ENCODE measurements at places on chromosomes 4 and X.

GRCh38 chrX:45696736-45697135, 496.1 kb upstream of the DIPK2B start:
- no peak for DNase-seq

- DNase-seq = no peak
These were observed 30.0 kb downstream of the MND1 start for GRCh38 chr4:153374442-153374841.

DNA sequence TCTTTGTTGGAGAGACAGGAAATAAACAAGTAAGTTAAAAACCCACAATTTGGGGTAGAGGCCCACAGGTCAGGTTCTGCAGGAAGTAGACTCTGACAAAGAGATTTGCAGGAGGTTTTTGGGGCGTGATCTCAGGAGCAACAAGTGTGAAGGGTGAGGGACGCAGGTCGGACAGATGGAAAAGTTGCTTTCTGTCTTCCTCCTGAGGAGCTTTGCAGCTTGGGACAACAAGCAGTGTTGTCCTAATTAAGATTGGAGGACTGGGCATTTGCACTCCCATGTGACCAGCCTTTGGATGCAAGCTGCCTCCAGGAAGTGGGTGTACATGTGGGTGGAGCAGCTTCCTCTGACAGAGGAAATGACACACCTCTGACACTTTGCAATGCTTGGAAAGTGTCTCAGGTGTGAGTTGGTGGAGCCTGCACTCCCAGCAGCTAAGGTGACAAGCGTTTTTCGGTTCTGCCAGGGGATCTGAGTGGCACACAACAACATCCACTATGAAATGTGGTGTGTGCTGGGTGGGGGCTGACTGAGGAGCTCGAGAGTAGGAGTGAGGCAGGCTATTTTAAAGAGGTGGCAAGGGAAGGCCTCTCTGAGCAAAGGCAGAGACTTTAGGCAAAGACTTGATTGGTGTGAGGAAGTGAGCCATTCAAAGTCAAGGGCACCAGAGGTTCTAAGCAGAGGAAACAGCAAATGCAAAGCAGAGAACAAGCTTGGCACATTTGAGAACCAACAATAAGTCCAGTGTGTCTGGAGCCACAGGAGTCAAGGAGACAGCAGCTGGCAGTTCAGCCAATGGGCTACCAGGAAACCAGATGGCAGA, 339.8 kb upstream of the GATB start:
- peak; percentile 30 for DNase-seq

- DNase-seq = no peak
These were observed 100.1 kb upstream of the RBPJ start for GRCh38 chr4:26220696-26221095.

DNA sequence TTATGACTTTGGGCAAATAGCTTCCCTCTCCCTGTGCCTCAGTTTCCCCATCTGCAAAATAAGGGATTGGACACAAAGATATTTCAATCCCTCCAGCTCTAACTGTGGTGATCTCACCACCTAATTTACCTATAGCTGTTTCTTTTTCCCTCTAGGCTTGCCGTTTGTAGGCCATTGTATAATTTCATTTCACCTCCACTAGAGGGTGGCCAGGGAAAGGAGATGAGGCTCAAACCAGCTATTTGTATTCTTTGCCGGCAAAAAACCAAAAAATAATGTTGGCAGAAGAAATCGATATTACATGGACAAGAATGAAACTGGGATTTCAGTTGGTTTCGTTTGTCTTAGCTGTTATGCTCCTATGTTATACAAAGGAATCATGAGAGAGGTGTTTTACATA, 36.1 kb upstream of the DOCK11 start:
- no peak for DNase-seq

DNA sequence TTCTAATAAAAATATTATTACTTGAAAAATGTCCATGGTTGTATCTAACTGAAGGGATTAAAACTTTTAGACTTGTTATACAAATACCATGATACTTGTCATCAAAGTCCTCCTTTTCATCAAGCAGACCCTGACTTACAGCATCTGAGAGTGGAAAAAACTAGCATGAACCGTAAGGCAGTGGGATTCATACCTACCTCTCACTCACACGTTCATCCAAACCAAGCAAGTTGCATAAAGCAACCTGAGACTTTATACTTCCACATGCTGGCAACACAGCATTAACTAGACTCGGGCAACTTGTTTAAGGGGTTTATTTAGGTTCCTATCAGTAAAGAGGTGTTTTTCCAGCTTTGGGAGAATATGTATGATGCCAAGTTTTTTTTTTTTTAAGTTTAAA, 22.6 kb upstream of the TLR7 start:
- DNase-seq = no peak

- DNase-seq = no peak
These were observed at the start of gene NUDT10 for GRCh38 chrX:51332188-51332942. Gene NUDT10, plus strand, starts transcription at chrX:51332822. Its CDS starts 144 bp downstream, at chrX:51332966.

GRCh38 chrX:37872303-37872655, 24.9 kb upstream of the DYNLT3 start:
- DNase-seq = no peak

DNA sequence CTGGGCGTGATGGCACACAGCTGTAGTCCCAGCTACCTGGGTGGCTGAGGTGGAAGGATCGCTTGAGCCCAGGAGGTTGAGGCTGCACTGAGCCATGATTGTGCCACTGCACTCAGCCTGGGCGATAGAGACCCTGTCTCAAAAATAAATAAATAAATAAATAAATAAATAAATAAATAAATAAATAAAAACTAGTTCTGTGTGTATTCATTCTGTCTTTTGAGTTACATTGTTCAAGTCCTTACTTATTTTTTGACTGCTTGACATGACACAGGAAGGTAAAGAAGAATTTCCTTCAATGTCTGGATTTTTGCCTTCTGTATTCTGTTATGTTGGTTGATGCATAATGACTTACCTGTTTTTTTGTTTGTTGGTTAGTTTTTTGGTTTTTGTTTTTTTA, 2.2 kb upstream of the NAA10 start:
- no peak for DNase-seq

GRCh38 chr4:101140228-101140627, 207.1 kb downstream of the PPP3CA start:
- DNase-seq = no peak

GRCh38 chr4:180999217-180999616, 1244.0 kb upstream of the TENM3 start:
- no peak for DNase-seq

GRCh38 chrX:10847333-10847732, 226.9 kb upstream of the MID1 start:
- DNase-seq = no peak

DNA sequence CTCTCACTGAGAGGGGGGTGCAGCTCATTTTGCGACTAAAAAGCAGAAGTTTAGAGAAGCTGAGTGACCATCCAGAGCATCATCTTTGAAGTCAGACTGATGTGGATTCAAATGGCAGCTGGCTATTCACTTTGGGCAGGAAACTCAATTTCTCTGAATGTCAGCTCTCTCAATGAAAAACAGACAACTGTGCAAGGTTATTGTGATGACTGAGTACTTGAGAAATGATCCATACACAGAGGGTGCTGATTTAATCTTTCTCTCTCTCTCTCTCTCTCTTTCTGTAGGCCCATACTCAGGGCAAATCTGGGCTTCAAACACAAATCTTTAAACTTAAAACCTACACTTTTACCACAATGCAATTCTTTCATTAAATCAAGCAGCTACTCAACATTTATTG, 185.8 kb upstream of the SLIT2 start:
- DNase-seq = no peak

Measured in stimulated activated CD8-positive, alpha-beta memory T cell treated with anti-CD3 and anti-CD28 coated beads, Interleukin-2, amount 100 ng/mL, for 1 hour (primary cell).